ENCODE measurements at places on chromosomes 3 and 15.

DNA sequence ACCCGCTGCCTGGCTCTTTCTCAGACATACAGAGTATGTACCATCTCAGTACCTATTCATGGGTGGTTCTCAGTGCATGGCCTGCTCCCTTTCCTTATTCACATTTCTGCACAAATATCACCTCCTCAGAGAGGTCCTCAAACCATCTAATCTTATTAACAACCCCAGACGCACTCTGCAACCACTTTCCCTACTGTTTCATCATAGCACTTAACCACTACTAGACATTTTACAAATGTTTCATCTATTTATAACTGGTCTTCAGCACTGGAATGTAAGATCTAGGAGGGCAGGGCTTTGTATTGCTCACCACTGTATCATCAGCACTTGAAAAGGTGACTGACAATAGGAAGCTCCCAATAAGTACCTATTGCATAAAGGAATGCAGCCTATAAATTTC is 45.1 kb downstream of the TNIK start:
- no peak for DNase-seq

GRCh38 chr15:65286069-65286703 is 497 bp downstream of the PARP16 start:
- peak; percentile 69 for DNase-seq

- no peak for DNase-seq
Measured at GRCh38 chr3:45434996-45435395, 46.6 kb downstream of the LARS2 start.

DNA sequence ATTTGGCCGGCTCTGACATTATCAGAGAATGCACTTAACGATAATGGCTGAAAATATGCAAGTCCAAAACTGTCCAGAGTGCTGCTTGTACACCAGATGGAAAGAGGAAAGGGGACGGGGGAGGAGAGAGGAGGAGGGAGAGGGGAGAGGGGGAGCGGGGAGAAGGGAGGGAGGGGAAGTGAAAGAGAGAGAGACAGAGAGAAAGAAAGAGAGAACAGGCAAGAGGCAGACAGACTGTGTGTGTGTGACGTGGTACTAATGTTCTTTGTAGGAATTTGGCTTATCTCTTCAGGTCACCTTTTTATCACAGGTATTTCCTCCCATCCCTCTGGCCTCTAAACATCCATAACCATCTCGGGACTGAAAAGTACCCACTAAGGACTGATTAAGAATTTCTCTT is 75.1 kb upstream of the LMOD3 start:
- DNase-seq: no peak

- no peak for DNase-seq
Measured at GRCh38 chr3:29153811-29154210, 127.1 kb upstream of the RBMS3 start.

GRCh38 chr3:185362850-185363661 is at the start of gene MAP3K13:
Gene MAP3K13 (plus strand): TSS chr3:185363136. CDS start chr3:185428582, 65,446 bp downstream.
- DNase-seq: peak; percentile 87
